ENCODE measurements at places on chromosomes 7 and 10.

GRCh38 chr10:67280405-67280804, 354.6 kb downstream of the LRRTM3 start:
- no peak for DNase-seq

DNA sequence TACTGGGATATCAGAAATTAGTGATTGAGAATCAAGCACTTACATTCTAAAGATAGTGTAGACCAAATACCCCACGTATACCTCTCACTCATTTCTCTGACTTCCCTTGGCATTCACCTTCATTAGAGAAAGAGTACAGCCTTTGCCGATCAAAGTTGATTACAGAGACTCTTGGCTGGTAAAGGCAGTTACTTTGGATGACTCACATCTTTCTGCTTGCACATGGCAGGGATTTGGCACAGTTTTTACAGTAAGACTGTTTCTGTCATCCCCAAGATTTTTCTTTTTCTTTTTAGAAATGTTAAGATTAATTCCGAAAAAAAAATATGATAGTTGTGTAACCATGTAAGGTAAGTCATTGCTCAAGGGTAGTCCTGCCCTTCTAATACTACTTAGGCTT, 143.0 kb downstream of the TSPAN12 start:
- DNase-seq, result no peak

GRCh38 chr10:88995156-88995876, 4.7 kb downstream of the FAS start:
- peak; percentile 62 for DNase-seq

- DNase-seq, result no peak
Observed at GRCh38 chr10:71423901-71424300, 27.2 kb downstream of the CDH23 start.

GRCh38 chr7:143345428-143345900, 17.0 kb downstream of the FAM131B start:
- no peak for DNase-seq

GRCh38 chr10:84194424-84195043, at the start of gene CDHR1:
Gene CDHR1 (plus strand): TSS chr10:84194537. CDS start chr10:84194761, 224 bp downstream.
- DNase-seq, result no peak

Data from hematopoietic multipotent progenitor cell treated with erythropoietin and hydrocortisone succinate and interleukin-3 and kit ligand, for 15 days (in vitro differentiated cells).